ENCODE measurements at places on chromosomes 2 and 18.
A peak's percentile ranks its signal among the peaks of the same experiment; 100 is the strongest.

DNA sequence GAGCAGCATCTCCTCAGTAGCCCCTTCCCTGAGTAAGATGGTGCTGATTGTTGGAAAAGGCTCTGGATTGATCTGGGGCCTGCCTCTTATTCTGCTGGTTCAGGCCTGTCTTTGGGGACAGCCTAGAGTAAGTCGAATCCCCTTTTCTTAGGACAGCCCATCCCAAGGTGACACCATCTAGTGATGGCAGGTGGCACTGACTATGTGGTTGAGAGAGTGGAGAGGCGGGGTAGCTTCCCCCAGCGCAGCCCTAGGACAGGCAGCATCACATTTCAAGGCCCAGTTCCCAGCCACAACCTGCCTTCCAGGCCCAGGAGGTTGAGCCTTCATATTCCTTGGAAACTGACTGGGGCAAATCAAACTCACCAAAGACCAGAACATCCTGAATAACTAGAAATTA, 69.1 kb upstream of the B3GNT7 start:
- no peak for DNase-seq

DNA sequence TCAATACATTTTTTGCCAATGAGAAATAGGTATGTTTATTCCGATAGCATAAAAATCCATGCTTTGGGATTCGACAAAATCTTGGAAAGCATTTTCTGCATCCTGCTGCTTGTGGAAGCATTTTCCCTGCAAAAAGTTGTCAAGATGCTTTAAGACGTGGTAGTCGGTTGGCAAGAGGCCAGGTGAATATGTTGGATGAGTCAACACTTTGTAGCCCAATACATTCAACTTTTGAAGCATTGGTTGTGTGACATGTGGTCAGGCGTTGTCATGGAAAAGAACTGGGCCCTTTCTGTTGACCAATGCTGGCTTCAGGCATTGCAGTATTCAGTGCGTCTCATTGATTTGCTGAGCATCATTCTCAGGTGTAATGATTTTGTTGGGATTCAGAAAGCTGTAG, 764.5 kb downstream of the TRIB2 start:
- no peak for DNase-seq

- no peak for DNase-seq
Measured at GRCh38 chr2:71711133-71711855, 257.9 kb downstream of the DYSF start.

GRCh38 chr2:39728941-39729351, 50.1 kb downstream of the THUMPD2 start:
- no peak for DNase-seq

GRCh38 chr2:20615068-20615465, 35.8 kb downstream of the HS1BP3 start:
- DNase-seq = no peak

GRCh38 chr18:30280861-30281470, 761.6 kb downstream of the DSC3 start:
- no peak for DNase-seq

- DNase-seq = no peak
Measured at GRCh38 chr2:96176661-96177060, 31.4 kb upstream of the DUSP2 start.

- no peak for DNase-seq
Measured at GRCh38 chr2:85503168-85503850, 35.7 kb upstream of the MAT2A start.

- DNase-seq = no peak
Measured at GRCh38 chr18:57951117-57951796, 92.8 kb upstream of the NEDD4L start.

DNA sequence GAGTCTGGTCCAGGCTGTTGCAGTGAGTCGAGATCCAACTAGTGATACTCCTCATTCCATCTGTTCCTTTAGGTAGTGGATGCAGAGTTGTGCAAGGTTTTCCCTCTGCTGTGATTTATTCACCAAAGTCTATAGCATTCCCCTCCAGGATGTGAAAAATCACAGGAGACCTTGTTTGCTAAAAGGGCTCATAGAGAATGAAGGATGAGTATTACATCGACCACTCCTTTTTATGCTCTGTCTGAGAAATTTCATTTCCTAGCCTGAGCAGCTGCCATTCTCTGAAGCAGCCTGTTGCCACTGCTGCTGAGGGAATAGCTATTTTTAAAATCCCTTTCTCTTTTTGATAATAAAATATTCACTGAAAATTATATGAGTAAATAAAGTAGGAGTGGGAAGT, 134.1 kb upstream of the LRRTM1 start:
- no peak for DNase-seq

GRCh38 chr2:215773728-215774127, 239.6 kb downstream of the MREG start:
- no peak for DNase-seq

DNA sequence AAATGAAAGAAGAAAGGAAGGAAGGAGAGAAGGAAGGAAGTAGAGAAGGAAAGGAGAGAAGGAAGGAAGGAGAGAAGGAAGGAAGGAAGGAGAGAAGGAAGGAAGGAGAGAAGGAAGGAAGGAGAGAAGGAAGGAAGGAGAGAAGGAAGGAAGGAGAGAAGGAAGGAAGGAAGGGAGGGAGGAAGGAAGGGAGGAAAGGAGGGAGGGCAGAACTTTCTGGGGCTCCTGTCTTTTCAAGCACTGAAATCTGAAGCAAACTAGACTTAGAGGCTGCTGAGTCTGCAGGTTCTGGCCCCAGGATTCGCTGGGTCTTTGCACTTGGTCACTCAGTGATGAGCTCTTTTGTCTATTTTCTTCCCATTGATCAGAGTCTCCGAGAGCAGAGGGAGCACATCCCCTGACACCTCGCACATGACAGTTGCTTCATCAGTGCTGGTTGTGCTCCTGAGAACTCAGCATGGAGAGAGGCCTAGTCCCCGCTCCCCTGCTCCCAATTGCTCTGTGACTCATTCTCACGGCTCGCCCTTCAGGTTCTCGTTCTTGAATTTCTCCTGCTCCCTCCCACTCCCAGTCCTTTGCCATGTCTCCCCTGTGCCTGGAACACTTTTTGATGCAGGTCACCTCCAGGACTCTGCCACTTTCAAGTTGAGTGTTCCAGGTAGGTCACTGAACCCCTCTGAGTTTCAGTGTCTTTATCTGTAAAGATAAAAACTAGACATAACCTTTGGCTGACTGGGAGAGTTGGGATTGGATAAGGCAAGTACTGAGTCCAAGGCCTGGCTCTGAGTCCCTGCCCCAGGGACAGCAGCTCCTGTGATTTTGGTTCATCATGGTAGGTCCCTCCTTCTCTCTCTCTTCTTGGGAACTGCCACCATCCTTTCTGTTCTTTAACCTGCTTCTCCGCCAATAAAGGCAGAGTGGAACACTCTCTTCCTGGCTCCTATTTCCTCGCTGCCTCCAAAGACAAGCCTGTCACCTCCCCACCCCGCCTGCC, 55.2 kb downstream of the TNP1 start:
- no peak for DNase-seq

- DNase-seq = no peak
Measured at GRCh38 chr2:51718881-51719280, 686.9 kb upstream of the NRXN1 start.

- no peak for DNase-seq
Measured at GRCh38 chr2:38057651-38058410, 18.1 kb downstream of the CYP1B1 start.

DNA sequence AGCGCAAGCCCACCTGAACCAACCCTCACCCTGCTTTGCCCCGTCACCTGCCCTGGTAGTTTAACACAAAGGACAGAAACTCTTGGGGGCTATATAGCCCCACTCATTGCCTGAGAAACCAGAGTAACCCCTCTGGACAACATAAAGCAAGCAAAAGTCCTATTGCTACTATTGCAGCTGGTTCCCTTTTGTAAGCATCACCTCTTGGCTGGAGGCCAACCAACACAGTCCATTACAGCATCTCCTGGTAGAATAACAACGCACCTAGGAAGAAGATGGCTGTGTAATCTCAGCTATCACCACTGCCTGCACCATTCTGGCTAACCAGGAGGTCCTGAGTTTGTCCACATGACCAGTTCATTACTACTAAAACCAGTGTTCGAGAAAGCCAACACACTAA, 36.4 kb downstream of the FLACC1 start:
- no peak for DNase-seq

GRCh38 chr2:13681936-13682335, 950.6 kb upstream of the LRATD1 start:
- DNase-seq = no peak

DNA sequence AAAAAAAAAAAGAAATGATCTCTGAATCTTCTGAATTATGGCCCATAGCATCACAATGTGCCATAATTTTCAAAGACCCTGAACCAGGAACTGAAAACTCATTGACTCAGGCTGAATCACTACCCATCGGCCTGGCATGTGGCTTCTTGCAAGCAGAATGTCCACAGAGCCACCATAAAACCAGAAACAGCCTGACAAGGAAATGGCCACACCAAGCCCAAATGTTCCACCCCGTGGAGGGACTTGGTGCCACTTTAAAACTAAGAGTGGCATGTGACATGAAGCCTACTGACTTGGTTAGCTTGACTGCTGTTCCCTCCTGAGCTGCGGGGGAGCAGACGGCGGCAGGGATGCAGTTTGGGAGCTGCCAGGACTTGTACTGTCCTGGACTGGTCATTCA, 71.2 kb upstream of the RBM44 start:
- no peak for DNase-seq

DNA sequence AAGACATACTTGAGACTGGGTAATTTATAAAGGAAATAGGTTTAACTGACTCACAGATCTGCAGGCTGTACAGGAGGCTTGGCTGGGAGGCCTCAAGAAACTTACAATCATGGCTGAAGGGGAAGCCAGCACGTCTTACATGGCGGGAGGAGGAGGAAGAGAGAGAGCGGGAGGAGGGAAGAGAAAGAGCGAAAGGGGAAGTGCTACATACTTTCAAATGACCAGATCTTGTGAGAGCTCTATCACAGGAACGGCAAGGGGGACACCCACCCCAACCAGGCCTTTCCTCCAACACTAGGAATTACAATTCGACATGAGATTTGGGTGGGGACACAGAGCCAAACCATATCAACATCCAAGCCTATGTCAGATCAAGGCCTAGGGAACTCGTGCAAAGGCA, 24.2 kb downstream of the MYL12B start:
- no peak for DNase-seq

DNA sequence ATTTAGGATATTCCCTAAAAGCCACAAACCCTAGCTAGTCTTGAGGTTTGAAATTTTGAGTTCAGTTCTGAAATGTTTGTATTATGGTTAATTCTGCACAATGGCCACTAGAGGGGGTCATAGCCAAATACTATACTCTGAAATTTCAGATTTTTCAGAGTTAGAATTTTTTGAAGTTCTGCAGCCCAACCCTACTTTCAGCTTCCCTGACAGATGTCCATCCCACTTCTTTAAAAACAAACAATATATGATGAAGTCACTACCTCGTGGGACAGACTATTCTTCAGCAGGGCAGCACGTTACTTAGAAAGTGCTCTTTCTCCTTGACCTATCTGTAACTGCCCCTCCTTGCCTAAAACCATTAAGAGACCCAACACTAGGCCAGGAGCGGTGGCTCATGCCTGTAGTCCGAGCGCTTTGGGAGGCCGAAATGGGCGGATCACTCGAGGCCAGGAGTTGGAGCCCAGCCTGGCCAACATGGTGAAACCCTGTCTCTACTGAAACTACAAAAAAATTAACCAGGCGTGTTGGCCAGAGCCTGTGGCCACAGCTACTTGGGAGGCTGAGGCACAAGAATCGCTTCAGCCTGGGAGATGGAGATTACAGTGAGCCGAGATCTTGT, 48.2 kb upstream of the PAPOLG start:
- peak; percentile 31 for DNase-seq

- DNase-seq = no peak
Measured at GRCh38 chr2:47207614-47208013, 52.5 kb upstream of the STPG4 start.

GRCh38 chr2:215868846-215869543, 144.4 kb downstream of the MREG start:
- no peak for DNase-seq

DNA sequence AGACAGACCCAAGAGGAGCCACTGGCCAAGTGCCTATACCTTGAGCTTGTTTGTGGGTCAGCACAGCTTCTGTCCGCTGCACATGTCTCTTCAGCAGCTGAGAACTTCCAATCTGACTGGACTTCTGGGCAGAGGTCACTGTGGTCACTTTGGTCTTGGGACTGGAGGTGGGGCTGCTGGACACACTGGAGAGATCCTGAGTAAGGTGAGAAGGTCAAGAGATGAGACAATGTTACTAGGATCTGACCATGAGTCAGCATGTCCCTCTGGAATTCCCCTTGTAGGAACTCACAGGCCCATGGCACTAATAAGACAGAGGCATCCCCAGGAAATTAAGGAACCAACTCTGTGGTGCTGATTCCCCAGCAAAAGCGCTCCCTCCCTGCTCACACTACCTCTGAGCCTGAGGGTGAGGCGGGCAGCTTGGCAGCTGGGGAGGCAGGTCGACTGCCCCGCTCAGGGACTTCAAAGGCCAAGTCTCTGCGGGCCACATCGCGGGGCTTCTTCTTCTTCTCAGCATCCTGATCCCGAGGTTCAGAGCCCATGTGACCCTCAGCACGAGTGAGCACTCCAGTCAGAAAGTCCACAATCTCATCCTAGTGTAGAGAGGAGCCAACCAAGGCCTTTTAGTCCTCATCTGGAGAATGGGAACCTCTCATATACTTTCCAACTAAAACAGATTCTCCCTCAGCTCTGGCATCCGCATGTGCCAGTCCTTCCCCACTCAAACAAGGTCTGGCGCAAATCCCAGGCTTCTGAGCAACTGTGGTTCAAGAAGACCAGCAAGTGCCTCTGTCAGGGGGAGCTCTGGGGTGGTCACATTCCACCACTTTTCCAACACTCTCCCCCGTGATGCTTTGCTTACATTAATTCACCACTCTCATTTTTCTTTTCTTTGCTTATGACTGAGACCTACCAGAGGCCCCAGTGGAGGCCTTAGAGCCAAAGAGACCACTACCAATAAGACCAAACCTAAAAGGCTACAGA, 29.4 kb downstream of the KANSL3 start:
- DNase-seq = no peak

GRCh38 chr2:143730953-143731260, 601.7 kb downstream of the ARHGAP15 start:
- DNase-seq = no peak
